Stomach (tissue), 19 donors: ENCODE measurements at places on chromosomes 11 and 22. TPM values are rescaled to one million over a fixed set of nuclear protein-coding genes. Genes with fewer than 3 reads are reported as not detected.

TEF gene
- 6.7 TPM for polyA plus RNA-seq

TH gene
- polyA plus RNA-seq = 0.13 TPM

CBX6 gene
- 20.3 TPM for polyA plus RNA-seq

LARGE2 gene
- polyA plus RNA-seq = 13.8 TPM

SESN3 gene
- polyA plus RNA-seq = 3.8 TPM

SMCO4 gene
- 25.1 TPM for polyA plus RNA-seq

TBX10 gene
- not detected for polyA plus RNA-seq

FDX1 gene
- polyA plus RNA-seq = 23.4 TPM

RIN1 gene
- polyA plus RNA-seq = 7.8 TPM

PLAAT5 gene
- 1.9 TPM for polyA plus RNA-seq

KCNQ1OT1 gene
- polyA plus RNA-seq = 0.12 TPM

CRYBB3 gene
- polyA plus RNA-seq = not detected

SULT4A1 gene
- polyA plus RNA-seq = 0.53 TPM

ABTB2 gene
- polyA plus RNA-seq = 1.9 TPM

SPDYC gene
- polyA plus RNA-seq = not detected

LRRC75B gene
- polyA plus RNA-seq = 8.6 TPM

RFPL2 gene
- polyA plus RNA-seq = not detected

SMIM35 gene
- 0.03 TPM for polyA plus RNA-seq
